NCI-H187 treated with DMSO at 0.1 percent for 48 hours (cell line): ENCODE measurements at places on chromosomes 3 and 15.

DNA sequence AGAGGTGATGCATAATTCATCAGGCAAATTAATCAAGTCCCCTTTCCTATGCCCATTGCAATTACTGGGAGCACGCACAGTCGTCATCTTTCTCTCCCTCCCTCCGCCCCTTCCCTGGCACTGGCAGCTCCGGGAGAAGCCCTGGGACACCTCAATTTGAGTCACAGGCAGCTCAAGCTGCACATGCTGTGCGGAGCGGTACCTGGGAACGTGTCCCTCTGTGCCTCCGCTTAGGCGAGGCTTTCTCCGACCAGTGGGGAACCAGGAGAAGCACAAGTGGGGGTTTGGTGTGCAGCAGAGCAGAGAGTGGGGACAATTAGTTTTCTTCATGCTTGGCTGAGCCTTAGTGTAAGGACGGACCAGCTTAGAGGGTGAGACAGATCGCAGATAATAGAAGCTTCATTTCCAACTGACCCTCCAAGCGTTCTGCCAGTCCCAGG lies 88.3 kb downstream of the SOX14 start:
- DNase-seq, result no peak

DNA sequence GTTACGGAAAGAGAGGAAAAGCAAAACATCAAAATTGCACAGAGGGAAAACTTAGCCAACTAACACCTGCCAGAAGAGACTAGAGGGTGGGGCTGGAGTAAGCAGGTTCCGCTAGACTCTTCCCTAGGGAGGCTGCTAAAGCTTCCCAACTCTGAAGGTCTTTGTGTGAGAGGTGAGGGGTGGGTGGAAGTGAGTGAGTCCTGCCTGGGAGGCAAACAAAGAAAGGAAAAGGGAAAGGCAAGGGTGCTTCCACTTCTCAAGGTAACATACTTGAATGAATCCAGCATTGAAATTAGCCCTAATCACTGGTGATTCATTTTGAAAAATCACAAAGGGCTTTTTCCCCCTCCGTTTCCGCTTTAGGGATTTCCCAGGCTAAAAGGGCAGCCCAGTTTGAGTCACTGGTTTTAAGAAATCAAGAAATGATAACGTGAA lies 220.5 kb upstream of the ADAMTS9 start:
- DNase-seq, result peak; percentile 50

- no peak for DNase-seq
Observed at GRCh38 chr3:123031051-123031450, 3.5 kb upstream of the SEMA5B start.

DNA sequence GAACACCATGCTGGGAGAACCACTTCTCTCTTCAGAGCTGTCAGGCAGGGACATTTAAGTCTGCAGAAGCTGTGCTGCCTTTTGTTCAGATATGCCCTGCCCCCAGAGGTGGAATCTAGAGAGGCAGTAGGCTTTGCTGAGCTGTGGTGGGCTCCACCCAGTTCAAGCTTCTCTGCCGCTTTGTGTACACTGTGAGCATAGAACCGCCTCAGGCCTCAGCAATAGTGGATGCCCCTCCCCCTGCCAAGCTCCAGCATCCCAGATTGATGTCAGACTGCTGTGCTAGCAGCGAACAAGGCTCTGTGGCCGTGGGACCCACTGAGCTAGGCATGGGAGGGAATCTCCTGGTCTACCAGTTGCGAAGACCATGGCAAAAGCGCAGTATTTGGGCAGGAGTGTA lies 121.6 kb downstream of the NFKBIZ start:
- DNase-seq, result no peak

DNA sequence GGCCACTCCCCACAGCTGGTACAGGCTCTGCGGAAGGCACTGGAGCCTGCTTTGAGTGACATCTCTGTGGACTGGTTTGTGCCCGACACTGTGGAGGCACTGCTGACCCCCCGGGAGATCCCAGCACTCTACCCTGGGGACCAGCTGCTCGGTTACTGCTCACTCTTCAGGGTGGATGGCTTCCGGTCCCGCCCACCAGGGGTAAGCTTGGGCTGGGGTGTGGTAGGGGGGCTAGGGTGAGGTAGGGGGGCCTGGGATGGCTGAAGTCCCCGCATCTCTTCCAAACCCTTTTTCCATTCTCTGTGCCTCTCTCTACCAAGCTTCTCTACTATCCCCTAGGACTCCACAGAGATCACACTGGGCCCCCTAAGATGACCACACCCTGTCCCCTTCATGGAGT lies 7.8 kb downstream of the VWA5B2 start:
- no peak for DNase-seq

GRCh38 chr3:111246967-111247760 lies 175.5 kb downstream of the NECTIN3 start:
- no peak for DNase-seq

DNA sequence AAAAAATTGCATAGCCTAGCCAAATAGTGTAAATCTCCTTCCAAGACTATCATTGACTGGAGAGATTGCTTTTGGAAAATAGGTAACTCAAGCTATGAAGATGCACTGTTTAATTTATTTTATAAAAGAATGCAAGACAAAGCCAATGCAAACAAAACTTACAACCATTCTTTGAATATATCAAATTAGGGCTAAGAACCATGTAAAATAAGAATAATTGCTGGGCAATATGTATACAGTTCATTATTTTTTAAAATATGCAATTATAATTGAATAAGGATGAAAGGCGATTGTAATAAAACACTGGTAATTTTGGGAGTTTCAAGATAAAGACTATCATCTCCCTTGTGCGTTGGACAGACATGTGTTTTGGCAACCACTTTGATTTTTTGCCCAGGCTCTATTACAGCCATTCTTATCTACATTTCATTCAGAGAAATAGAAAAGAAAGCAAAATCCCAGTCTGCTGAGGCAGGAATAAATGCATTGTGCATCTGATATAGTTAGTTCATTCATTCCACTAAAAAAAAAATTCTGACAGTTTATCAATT lies 242.3 kb upstream of the ROBO1 start:
- DNase-seq, result no peak

- DNase-seq, result no peak
Observed at GRCh38 chr3:127744875-127745274, 72.1 kb downstream of the ABTB1 start.

DNA sequence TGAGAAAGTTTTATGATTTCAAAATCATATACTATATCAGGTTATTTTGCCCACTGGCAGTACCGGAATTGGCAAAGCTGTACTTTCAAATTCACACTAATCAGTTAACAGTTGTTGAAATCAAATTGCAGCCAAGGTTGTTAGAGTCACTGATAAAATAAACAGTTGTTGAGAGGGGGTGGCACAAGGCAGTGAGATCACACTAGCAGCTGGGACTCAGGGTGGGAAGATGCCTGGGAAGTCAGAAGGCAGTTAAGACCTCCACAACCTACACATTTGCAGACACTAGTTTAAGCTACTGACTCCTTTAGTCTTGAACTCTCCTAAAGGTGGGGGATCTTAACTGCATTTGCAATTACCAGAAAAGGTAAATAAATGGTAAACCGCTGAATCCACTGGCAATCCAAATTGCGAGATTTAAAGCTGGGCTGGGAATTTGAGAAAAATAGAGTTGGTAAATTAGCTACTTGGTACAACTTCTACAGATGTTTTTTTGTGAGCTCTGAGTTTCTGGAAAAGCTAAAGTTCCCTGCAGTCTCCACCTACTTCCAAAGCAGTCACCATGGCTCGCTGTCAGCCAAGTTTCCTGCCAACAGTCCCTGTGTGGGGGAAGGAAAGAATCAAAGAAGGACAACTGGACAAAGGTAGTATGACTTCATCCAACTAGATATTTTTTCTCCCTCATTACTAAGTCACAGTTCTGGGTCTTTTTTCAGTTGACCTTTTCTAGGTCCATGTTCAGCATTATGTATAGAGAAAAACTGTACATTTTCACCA lies 105.7 kb downstream of the ZNF385D start:
- DNase-seq, result no peak

- DNase-seq, result no peak
Observed at GRCh38 chr3:124903896-124904834, 17.0 kb upstream of the ITGB5 start.

DNA sequence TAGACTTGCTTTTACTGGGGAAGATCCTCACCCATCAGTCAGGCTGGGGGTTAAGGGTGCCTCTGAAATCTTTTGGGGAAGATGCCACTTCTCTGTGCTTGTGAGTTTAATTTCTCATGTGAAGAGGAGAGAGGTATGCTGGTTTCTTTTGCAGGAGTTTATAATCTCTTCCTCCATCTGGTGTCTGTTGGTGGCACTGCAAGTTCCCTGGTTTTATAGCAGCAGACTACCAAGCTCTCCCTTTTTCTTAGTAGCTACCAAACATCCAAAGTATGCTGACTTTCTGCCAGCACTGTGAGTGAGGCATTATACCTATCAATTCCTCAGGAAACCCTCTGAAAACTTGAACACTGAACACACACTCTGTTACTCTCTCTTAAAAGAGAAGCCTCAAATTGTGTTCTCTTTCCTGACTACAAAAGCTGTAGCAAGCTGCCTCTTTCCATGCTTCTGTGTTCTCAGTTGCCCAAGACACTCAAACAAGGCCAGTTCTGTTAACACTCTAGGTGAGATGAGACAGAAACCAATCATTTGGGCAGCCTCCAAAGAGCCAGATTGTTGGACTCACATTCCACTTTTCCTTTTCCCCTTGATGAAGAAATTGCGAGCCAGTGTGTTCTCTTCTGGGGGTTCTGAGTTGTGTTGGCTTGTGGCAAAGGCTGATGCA lies 299.5 kb downstream of the GAP43 start:
- DNase-seq, result no peak
